AML-193 (cell line): ENCODE measurements at places on chromosomes 1 and 21.

GRCh38 chr1:164475834-164476233 is 83.2 kb upstream of the PBX1 start:
- no peak for DNase-seq

GRCh38 chr1:98387701-98388100 is 273.8 kb upstream of the SNX7 start:
- DNase-seq, result no peak

DNA sequence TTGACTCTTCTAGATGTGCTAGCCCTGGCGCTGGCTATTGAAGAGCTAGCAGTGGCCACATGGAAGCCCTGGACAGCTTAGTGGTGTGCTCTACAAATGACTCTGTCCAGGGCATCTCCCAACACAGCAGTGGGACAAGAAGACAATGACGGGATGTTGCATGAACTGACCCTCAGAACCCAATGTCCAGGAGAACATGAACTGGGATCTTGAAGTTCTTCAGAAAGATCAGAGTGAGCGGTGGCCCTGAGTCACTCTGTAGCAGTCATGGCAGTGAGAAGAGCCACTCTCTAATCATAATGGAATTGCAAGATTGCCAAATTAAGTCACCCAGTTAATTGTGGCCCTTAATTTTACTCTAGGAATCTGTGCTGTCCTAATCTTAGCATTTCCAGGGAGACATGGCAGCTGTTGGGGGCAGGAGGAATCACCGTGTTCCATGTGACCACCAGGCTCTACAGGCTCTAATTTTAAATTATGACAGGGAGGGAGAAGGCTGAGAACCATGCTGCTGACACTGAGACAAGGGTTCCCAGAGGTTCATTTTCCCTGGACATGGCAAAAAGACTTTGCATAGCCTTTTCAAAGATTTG is 10.2 kb upstream of the OBSCN start:
- no peak for DNase-seq

- no peak for DNase-seq
These were observed 261.5 kb downstream of the GPATCH2 start for GRCh38 chr1:217369271-217369981.

DNA sequence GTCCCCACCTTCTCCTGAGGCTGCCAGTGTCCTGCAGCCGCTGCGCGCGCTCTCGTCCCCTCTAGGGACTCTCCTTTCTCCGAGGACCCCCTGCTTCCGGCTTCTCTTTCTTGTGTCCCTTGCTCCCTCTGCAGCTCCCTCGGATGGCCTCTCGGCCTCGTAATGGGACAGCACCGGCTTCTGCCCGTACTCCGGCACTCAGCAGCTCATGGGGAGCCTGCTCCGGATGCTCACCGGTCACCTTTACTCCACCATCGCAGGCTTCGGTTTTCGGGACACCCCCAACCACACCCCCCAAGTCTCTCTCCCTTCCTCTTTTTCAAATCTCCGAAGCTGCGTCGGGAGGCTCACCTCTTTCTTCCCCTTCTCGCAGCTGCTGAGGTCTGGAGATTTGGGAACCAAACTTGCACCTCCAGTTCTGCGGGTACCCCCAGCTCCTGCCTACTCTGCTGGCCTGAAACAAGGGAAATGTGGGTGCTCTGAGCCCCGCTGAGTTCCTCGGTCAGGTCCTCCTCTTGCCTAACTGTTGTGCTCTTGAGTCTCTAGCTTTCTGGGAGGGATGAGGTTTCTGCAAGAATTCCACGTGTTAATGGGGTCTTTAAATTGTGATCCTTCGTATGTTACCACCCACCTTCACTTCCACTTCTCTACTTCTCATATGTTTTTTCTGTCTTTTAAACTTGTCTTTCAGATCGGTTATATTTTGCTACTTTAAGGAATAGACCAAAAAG is 930 bp downstream of the CDC14A start:
- DNase-seq, result peak; percentile 41

- no peak for DNase-seq
These were observed 2.7 kb downstream of the TTLL7 start for GRCh38 chr1:83996191-83996590.

DNA sequence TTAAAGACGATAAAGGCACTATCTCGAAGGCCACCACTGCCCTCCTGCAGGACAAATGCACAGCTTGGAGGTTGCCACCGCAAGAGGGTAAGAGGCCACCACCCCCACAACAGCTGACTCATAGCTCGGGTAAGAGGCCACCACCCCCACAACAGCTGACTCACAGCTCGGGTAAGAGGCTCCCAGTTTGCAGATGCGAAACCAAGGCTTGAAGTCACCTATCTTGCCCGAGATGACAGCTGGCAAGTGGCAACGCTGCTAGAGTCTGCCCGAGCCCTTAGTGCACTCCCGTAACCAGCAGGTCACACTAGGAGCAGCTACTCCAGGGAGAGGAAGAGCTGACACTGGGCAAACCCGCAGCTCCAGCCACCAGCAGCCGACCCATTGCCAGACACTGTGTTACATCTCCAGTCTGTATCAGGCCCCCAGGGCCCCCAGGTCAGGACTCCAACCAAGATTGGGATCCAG is 17.1 kb upstream of the SPSB1 start:
- DNase-seq, result peak; percentile 61

DNA sequence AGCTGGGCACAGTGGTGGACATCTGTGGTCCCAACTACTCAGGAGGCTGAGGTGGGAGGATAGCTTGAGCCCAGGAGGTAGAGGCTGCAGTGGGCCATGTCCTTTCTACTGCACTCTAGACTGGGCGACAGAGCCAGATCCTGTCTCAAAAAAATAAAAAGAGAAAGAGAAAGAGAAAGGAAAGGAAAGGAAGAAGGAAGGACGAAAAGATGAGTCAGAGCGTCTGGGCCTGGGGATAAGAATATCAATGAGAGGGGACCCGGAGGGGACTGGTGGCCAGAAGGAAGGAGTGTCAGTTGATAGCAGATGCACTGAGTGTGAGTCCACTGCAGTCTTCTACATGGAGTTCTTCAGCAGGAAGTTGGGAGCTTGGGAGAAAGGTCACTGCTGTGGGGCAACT is 75.6 kb downstream of the SYT6 start:
- no peak for DNase-seq

DNA sequence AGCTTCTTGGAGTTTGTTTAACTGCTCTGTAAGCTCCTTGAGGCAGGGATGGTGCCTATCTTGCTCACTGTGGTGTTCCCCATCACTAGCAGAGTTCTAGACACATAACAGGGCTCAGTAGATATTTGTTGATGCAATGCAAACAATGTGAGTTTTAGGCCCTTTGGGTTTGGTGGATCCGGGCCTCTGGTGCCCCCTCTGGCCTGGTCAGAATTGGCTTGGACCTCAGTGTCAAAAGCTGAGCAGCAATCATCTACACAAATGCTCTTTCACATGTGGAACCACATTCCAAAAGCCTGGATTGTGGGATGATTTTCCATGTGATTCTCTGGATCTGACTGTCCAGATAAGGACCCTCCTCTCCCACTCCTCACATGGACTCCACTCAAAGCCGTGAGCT is 53.4 kb upstream of the BCAR3 start:
- no peak for DNase-seq

DNA sequence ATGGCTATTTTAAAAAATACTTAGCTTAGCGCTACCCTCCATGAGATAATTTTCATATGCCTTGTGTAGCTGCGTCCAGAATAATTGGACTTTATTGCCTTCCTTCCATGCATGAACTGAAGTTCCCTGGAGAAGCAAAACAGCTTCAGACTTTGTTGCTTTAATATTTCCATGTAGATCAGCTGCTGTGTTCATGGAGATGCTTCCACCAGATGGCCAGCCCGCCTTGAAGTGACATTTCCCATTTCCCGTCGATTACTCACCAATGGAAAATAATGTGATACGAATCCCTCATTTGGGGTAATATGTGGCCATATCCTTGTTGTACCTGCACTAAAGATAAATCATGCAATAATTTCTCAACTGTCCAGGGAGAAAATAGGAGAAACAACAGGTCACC is 47.4 kb upstream of the CLDN14 start:
- no peak for DNase-seq

GRCh38 chr21:33063907-33064622 is 5.9 kb upstream of the OLIG1 start:
- no peak for DNase-seq

DNA sequence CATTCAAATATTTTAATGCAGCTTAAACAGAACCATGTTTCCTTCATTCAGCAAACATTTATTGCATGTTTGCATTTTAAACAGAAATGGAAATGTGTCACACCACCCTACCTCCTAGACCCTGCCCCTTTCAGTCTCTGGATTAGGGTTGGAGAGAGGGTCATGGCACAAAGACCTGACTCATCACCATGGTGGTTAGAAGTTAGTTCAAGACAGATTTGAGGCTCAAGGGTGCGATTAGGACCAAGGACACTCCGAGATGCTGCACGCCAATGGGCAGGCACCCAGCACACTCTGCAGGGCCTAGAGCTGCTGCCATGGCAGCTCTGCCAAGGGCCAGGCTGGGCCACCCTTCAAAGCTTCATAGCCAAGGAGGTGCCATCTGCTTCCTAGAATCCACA is 86.9 kb downstream of the NAV1 start:
- no peak for DNase-seq

- DNase-seq, result no peak
These were observed 226.4 kb downstream of the PLA2G4A start for GRCh38 chr1:187054862-187055757.

DNA sequence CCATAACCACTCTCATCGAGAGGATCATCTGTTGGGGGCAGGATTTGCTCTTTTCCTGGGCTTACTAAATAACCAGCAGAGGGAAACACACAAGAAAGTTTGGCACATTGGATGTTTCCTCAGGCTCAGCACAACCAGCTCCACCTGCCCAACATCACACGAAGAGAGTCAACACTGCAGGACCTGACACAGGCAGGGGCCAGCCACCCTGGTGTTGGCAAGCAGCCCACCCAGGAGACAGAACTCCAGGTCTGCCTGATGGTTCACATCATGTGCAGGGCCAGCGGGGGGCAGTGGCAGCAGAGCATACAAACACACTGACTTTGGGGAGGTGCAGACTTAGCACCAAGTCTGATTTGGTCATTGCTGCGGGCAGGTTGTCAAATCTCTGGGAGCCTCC is 182.3 kb upstream of the GALNT2 start:
- DNase-seq, result no peak

GRCh38 chr21:31928656-31929055 is 55.8 kb downstream of the HUNK start:
- no peak for DNase-seq

DNA sequence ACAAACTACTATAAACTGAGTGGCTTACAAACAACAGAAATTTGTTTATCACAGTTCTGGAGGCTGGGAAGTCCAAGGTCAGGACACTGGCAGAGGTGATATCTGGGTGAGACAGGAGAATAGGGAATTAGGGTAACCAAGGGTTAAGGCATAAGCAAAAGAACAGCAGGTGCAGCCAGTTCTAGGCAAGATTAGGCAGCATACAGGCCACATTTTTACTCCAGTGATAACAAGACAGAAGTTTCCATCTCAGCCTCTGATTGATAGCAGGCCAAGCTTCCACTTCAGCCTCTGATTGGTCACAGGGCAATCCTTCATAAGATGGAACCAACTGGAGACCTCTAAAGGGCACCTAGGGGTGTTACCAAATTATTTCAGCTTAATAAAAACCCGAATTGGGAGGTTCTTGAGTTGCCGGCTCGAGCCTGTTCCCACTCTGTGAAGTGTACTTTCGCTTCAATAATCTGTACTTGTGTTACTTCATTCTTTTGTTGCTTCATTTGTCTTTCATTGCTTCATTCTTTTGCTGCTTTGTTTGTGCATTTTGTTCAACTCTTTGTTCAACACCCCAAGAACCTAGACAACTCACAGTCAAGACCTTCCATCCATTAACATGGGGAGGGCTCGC is 185.6 kb downstream of the TOMM20 start:
- no peak for DNase-seq
